ENCODE measurements at places on chromosomes 16 and 17. TPM values are rescaled to one million over a fixed set of nuclear protein-coding genes. Genes with fewer than 3 reads are reported as not detected.

The SCNN1G gene
- total RNA-seq: not detected

The MT4 gene
- total RNA-seq: not detected

The ABCA6 gene
- 192 TPM for total RNA-seq

The HSD17B1 gene
- 4.7 TPM for total RNA-seq

The CACNG1 gene
- total RNA-seq: not detected

The LAT gene
- 1.1 TPM for total RNA-seq

The TOM1L2 gene
- 40.3 TPM for total RNA-seq

DNA sequence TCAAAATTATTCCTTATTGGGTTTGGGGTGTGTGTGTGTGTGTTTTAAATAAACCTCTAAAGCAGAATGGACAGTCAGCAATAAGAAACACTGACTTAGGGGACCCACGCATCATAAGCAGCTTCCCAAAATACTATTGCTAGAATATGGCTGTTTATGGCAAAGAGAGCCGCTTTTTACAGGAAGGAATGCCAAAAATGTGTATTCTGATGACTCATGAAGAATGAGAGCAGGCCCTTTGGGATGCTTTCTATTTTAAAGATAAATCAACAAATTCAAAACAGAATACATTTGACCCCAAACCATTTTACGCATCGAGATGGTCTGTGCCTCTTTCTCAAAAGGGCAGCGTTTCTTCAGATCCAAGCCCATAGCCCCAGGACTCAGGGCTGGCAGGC lies 37.5 kb downstream of the ARHGAP17 start:
- DNase-seq: peak; percentile 90

DNA sequence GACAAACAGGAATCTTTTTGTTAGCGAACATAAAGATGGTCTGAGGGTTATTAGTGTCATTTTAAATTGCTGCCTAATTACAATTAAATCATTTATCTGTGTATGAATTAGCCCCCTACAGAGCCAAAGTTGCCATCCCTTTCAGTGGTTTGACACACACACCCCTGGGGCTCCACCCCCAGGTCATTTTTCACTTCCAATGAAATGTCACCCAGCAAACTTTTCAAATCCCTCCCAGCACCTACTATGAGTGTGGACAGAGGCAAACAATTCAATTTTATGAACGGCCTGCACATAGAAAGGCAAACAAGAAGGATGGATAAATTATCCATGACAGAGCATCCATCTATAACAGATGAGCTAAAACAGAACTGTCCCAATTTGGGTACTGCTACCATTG lies 2.4 kb downstream of the MYH10 start:
- DNase-seq: no peak

DNA sequence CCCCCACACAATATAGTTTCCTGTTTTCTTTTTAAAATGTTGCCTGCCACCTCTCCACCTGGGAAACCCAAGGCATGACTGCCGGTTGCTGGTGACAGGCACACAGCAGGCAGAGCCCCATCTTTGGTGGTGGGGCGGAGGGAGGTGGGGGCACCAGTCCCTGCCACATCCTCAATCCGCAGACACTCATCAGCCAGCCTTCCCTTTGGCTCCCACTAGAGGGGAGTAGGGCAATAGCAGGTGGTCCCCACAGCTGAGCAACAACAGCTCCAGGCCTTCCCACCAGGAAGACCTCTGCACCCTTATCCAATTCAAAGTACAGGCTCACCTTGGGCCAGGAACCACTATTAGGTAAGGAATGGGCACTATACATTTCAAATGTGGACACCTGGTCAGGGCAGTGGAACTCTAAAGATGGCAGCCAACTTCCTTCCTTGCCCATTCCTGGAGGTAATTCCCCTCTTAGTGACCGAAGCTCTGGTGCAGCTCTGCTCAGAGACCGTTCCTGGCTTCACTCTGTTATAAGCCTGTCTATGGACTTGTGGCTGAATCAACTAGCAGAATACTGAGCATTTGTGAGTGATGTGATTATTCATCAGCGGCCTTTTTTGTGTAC lies 13.9 kb downstream of the RECQL5 start:
- peak; percentile 16 for DNase-seq

DNA sequence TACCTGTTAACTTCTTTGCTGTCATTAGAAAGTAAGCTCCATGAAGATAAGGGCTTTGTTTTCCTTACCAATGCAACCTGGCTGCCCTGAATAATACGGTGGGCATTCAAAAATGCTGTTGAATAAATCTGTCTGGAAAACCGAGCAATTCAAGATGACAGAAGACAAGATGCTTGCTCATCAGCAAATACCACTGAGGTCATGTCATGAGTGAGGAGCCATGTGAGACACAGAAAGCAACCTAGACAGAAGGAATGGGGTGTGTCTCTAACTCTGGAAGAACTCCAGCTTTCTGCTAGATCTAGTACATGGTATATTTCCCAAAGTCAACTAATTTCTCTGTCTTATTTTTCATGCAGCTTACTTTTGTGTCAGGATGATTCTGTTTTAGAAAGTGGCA lies 64.2 kb downstream of the STH start:
- DNase-seq: peak; percentile 68

GRCh38 chr16:58196898-58197313 lies 1.0 kb downstream of the CSNK2A2 start:
- DNase-seq: peak; percentile 10

- no peak for DNase-seq
Observed at GRCh38 chr16:27108051-27108770, 41.5 kb downstream of the C16orf82 start.

DNA sequence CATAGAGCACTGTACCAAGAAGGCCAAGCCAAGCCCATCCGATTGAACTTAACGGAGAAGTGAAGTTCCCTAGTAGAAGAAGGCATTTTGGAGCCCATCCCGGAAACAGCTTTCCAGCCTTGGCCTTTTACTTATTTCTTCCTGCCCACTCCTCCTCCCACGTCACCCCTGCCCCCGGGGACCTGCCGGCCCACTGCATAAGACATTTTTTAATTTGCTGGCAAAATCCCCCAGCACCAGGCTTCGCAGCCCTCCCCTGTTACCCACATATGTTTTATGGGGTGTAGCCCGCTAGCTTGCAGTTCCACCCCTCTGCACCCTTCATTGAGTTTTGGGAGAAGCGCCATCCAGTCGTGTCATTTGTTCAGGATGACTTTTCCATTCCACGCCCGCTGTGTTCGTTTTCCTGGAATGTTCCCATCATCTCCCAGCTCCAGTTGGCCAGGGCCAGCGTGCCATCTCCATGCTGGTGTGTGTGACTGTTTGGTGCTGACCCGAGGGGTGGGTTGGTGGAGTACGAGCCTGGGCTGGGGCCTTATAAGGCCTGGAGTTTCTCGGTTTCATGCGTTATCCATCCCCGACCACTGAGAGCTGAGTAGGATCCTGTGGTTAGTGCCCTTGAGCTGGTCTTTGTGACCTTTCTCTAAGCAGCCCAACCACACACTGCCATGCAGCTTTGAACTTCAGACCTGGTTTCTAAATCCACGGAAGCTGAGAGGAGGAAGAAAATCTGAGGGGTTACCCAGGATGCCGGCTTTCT lies 20.0 kb upstream of the TBX2 start:
- no peak for DNase-seq

DNA sequence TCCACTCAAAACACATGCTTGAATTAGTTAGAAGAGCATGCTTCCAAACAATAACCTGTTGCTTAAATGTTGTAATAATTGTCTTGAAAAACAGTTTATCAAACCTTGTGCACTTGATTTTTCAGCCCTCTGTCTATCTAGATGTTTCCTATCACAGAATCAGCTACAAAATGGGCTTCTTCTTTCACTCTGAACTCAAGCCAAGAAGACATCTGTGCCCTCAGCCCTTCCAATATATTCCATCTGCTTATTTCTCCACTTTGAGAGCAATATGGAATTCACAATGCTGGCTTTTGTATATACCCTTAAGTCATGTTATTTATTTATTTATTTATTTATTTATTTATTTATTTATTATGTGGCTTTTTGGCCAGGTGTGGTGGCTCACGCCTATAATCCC lies 234.2 kb downstream of the TOX3 start:
- DNase-seq: no peak

- DNase-seq: no peak
Observed at GRCh38 chr17:9880582-9880999, 24.5 kb downstream of the RCVRN start.

GRCh38 chr16:74892574-74893461 lies 92.1 kb downstream of the WDR59 start:
- DNase-seq: no peak

DNA sequence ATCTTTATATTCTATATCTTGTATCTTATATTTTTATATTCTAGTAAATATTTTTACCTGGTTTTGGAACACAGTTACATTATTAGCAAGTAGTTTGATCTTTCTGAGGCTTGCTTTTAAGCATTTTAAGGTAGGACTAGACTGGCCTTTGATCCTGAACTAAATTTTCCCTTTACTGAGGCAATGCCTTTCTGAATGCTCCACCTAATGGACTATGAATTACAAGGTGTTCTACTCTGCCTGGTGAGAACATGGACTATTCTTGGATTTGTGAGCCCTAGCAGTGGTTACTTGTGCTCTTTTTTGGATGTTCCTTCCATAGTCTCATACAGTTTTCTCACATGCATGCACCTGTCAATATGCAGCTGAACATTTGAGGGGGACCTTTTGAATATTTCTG lies 32.5 kb upstream of the SMIM36 start:
- DNase-seq: no peak

Measured in fibroblast of the aortic adventitia (primary cell).